ENCODE measurements at places on chromosomes 13 and 19. TPM values are rescaled to one million over a fixed set of nuclear protein-coding genes. Genes with fewer than 3 reads are reported as not detected.

The KCNJ14 gene
- 0.90 TPM for total RNA-seq

DNA sequence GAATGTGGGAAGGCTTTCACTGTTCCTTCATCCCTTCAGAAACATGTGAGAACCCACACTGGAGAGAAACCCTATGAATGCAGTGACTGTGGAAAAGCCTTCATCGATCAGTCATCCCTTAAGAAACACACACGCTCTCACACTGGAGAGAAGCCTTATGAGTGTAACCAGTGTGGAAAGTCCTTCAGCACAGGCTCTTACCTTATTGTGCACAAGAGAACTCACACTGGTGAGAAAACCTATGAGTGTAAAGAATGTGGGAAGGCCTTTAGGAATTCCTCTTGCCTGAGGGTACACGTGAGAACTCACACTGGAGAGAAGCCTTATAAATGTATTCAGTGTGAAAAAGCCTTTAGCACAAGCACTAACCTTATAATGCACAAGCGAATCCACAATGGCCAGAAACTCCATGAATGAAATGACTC lies 18.6 kb downstream of the ZNF177 start:
- no peak for DNase-seq

DNA sequence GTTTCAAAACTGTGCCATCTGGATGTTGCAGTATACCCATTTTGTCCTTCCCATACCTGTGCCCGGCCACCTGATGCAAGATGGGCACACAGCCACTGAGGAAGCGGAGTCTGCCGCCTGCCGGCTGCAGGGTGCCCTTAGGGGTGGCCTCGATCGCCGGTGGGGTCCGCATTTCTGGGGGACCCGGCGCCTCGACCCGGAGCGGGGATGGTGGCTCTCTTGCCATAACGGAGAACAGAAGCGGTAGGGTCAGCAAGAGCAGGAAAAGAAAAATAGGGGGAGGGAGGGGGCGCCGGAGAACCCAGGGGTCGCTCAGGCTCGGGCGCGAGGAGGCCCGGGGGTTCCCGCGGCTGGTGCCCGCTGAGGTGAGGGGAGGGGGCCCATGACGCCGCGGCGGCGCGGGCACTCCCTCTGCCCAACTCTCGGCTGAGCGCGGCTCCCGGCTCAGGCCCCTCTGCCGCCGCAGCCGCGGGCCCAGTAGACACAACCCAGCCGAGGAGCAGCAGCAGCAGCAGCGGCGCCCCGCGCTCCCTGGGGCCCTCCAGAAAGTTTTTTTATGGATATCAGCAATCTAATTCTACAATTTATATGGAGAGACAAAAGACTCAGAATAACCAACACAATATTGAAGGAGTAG lies 13.8 kb upstream of the CYP4F2 start:
- no peak for DNase-seq

- DNase-seq = no peak
Measured at GRCh38 chr19:55778331-55778730, 9.4 kb downstream of the RFPL4AL1 start.

DNA sequence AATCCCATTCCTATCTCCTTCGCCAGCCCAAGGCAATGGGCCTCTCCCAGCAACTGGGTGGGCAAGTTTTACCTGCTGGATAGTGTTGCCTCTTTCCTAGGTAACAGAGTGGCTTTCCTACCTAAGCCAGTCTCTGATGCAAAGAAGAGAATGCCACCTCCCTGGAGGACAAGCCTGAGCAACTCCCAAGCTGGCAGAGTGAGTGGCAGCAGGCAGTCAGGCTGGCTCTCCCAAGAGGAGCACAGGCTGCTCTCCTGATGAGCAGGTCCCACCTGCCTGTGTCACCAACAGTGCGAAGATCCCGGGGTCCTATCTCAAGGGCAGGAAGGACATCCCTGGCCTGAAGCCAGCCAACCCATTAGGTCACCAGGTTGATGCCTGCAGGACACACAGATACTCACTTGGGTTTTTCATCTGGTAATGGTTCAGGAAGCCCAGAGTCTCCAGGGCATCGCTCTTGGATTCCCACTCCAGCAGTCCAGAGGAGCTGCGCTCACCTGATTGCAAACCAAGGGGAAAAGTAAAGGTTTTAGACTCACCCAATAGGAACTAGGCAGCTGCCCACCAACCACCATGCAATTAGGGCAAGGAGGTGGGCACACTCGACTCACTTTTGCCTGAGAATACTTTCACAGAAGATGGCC lies 5.5 kb upstream of the ECH1 start:
- DNase-seq = no peak

DNA sequence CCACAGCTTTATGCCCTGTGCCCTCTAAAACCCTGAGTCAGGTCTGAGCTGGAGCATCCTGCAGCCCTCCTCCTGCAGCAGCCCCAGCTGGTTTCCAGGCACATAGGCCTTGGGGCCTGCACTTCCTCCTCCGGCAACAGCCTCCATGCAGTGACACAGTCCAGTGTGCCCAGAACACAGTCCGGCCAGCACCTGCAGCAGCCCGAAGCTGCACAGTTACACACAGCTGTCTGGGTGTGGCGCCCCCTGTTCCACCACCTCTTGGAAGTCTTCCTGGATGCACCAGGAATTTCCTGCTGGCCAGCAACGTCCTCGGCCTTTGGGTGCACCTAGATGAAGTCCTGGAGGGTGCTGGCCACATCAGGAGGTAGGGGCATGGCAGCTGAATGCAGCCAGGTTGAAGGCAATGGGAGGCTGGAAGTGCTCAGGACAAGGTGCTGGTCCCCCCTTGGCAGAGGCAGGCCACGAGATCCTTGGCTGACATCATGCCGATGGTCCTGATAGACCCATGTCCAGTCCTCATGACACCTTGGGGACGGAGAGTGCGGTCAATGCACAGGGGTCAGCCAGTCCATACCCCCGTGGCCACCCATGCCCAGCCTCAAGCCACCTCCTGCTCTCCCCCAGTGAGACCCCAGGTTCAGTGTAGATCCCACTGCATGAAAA lies 27.1 kb upstream of the PARP4 start:
- DNase-seq = peak; percentile 61

- no peak for DNase-seq
Measured at GRCh38 chr13:51125495-51126226, 14.6 kb upstream of the C13orf42 start.

GRCh38 chr19:1828279-1829238 lies 16.5 kb upstream of the ATP8B3 start:
- DNase-seq = no peak

- peak; percentile 89 for DNase-seq
Measured at GRCh38 chr19:33397536-33398360, 24.2 kb downstream of the CEBPG start.

GRCh38 chr13:42538996-42539395 lies 35.0 kb upstream of the TNFSF11 start:
- DNase-seq = no peak

Measured in chondrocyte (in vitro differentiated cells).